ENCODE measurements at places on chromosomes 11 and 22.
A peak's percentile ranks its signal among the peaks of the same experiment; 100 is the strongest.

- DNase-seq: peak; percentile 55
Measured at GRCh38 chr11:133928628-133929059, 28.1 kb downstream of the IGSF9B start.

DNA sequence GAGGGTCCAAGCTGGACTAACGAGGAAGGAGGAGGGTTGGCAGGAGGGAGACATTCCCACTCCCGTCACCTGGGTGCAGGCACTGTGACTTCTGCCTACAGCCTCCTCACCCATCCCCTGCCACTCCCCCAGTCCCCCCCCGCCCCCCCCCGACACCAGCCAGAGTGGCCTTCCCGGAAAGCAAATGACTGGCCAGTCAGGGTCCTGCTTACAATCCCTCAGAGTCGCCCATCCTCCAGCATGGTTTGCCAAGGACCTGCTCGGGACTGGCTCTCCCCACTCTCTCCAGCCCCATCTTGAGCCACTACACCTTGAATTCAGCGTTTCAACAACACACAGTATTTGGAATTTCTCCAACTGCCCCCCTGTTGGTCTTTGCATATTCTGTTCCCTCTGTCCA, 59.6 kb downstream of the THAP12 start:
- DNase-seq: no peak

- no peak for DNase-seq
Measured at GRCh38 chr11:93288767-93289166, 41.8 kb upstream of the DEUP1 start.

GRCh38 chr22:22914726-22915669, 27.4 kb downstream of the IGLL5 start:
- no peak for DNase-seq

DNA sequence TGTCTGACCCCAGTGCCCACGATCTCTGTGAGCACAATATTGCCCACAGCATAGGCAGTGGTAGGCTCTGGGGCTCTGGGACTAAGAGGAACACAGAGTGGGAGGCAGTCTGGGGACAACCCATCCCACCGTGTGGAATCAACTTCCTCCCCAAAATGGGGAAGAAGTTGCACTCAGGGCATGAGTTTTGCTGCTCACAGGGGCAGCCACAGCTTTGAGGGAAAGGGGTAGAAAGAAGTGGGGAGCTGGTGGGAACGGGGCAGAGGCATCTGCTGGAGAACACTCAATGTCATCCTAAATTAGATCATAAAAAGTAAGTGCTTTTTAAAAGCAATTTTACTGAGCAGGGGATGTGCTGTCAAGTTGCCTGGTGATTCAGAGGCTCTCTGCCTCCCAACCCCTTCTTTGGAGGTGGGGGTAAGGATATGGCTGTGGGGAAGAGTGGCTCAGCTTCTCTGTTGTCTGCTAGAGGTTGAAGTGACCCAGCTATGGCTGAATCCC, 233.8 kb upstream of the NCAM1 start:
- no peak for DNase-seq

- no peak for DNase-seq
Measured at GRCh38 chr11:74338963-74339362, 27.5 kb upstream of the P4HA3 start.

DNA sequence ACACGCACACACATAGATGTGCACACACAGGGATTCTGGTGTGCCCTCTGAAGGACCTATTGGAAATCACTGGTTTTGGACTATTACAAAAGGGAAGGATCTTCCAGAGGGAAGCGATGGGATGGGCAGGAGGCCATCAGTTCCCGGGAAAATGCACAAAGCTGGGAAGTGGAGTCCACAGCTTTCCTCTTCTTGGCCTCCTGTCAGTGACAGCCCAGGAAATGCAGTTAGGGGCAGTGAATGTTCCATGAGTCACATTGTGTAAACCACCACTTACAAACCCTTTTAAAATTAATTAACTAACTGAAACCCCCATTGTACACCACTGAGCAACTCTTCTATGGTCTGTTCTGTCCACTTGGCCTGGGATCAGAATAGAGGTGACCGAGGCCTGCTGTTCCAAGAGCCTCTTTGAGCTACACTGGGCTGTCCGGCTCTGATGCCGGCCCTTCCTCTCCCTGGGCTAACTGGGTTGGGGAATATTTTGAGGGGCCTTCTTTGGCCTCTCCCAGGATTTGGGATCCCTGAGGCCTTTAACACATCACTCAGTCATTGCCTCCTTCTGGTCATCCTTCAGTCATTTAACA, 137.7 kb downstream of the FEZ1 start:
- no peak for DNase-seq

- no peak for DNase-seq
Measured at GRCh38 chr22:46178755-46179505, 28.6 kb downstream of the PPARA start.

DNA sequence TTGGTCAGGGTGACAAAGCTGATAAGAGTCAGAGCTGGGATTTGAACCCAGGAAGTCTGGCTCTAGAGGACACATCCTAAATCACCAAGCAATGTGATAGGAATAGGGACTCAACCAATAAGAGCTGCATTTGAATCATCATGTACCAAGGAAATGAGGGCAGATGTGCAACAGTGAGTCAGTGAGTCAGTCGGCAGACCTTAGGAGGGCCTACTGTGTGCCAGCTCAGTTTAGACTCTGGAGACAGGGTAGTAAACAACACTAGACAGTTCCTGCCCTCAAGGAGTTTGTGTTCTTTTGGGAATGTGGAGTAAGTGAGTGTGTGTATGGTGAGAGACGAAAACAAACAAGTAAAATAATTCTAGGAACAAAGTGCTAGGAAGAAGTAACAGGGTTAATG, 11.2 kb downstream of the IL10RA start:
- DNase-seq: no peak

- DNase-seq: no peak
Measured at GRCh38 chr11:114399490-114400215, 658 bp downstream of the C11orf71 start.

DNA sequence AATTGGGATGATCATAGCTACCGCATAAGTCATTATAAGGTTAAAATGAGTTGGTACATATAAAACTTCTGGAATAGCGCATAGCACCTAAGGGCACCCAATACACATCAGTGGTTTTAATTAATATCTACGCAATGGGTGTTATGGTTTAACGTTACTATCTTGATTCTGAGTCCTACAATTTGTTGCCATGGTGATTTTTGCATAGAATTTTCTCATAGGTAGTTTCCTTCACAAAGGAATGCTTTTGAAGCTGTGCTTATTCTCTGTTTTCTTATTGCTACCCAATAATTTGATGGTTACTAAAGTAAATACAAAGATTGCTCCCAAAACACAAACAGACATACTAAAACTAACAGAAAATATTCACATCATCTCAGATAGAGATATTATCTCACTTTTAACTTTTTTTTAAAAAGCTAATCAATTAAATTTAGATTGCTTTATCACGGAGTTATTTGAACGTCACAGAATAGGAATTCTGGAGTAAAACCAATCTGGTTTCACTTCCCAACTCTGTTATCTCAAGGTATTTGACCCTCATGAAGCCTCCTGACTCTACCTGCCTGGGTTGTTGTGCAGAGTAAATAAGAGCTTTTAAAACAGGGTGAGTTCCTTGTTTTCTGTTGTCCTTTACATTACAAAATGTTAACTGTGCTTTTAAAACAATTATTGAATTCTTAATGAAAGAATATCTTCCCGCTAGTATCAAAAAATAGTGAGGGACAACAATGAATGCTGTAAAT, 635.5 kb upstream of the CCDC90B start:
- DNase-seq: no peak

GRCh38 chr11:97972731-97973130, 1048.0 kb upstream of the CNTN5 start:
- peak; percentile 74 for DNase-seq

GRCh38 chr11:86486261-86487030, 111.8 kb downstream of the CCDC81 start:
- DNase-seq: peak; percentile 12

GRCh38 chr11:64687204-64687603, 35.8 kb downstream of the NRXN2 start:
- DNase-seq: no peak

DNA sequence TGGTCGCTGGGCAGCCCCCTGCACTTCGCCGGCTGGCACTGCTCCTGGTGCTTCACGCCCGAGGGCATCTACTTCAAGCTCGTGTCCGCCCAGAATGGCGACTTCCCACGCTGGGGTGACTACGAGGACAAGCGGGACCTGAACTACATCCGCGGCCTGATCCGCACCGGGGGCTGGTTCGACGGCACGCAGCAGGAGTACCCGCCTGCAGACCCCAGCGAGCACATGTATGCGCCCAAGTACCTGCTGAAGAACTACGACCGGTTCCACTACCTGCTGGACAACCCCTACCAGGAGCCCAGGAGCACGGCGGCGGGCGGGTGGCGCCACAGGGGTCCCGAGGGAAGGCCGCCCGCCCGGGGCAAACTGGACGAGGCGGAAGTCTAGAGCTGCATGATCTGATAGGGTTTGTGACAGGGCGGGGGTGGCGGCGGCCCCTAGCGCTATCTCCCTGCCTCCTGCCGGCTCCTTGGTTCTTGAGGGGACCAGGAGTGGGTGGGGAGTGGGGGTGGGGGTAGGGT, 13.5 kb upstream of the MIEF1 start:
- no peak for DNase-seq

- DNase-seq: no peak
Measured at GRCh38 chr11:18392434-18393321, 1.7 kb upstream of the LDHA start.
